ENCODE measurements at places on chromosomes 7 and 10. TPM values are rescaled to one million over a fixed set of nuclear protein-coding genes. Genes with fewer than 3 reads are reported as not detected.

GNAT3 gene
- not detected for total RNA-seq

GRCh38 chr10:75223507-75223906 is 12.2 kb downstream of the COMTD1 start:
- peaks cover 11% of the 10 kb centered on the region for H3K36me3 ChIP-seq
- H3K27ac ChIP-seq: peak overlapping the region; percentile 77

- H3K27ac ChIP-seq: no peak overlapping the region
- no peak for DNase-seq
- peaks cover 13% of the 10 kb centered on the region for H3K4me1 ChIP-seq
- peaks cover 1% of the 10 kb centered on the region for H3K36me3 ChIP-seq
- no peaks in the 10 kb centered on the region for H3K27me3 ChIP-seq
- no peak overlapping the region for H3K4me3 ChIP-seq
These were observed 92.0 kb downstream of the LYZL2 start for GRCh38 chr10:30537586-30537985.

DNA sequence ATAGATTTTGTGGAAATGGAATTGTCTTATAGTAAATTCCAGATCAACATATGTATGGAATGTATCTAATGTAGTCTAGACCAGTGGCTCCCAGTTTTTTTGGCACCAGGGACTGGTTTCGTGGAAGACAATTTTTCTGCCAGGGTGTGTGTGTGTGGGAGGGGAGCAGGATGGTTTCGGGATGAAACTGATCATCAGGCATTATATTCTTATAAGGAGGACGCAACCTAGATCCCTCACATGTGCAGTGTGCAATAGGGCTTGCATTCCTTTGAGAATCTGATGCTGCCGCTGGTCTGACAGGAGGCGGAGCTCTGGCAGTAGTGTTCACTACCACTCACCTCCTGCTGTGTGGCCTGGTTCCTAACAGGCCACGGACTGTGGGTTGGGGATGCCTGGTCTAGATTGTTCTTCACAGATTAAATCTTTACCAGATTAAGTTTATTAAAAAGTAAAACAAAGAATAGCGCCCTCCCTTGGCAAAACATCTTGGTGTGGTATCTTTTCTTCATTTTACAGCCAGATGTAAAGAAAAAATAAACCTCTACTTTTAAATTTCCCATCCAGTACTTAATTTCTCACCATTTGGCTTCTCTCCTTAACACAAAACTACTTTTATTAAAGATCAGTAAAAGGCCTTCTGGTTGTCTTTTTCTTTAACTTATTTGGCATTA is 48.4 kb downstream of the SEPTIN7 start:
- no peak overlapping the region for H3K4me3 ChIP-seq
- DNase-seq: no peak
- no peaks in the 10 kb centered on the region for H3K27me3 ChIP-seq
- no peak overlapping the region for H3K27ac ChIP-seq
- H3K4me1 ChIP-seq: peaks cover 22% of the 10 kb centered on the region
- H3K36me3 ChIP-seq: peaks cover 2% of the 10 kb centered on the region

- H3K4me3 ChIP-seq: no peak overlapping the region
- H3K4me1 ChIP-seq: no peaks in the 10 kb centered on the region
- DNase-seq: peak; percentile 50
- peaks cover 48% of the 10 kb centered on the region for H3K27me3 ChIP-seq
- no peaks in the 10 kb centered on the region for H3K36me3 ChIP-seq
These were observed 82.3 kb upstream of the GPR26 start for GRCh38 chr10:123583639-123584418.

DNA sequence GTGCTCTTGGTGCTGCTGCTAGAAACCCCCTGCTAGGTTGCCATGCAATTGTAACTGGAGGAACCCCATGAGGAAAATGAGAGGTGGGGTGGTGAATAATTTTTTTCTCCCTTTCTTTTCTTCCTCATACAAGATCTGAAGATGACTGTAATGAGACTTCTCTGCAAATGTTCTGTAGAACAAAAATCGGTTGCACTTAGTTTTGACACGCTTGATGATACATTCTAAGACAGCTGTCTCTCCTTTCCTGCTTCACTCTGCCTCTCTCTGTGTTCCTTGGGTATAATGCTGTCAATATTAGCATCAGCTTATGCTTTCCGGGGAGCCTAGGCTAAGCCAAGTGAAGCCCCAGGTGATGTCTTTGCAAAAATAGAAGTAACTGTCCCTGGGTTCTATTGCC is 721.5 kb downstream of the POM121L12 start:
- no peak overlapping the region for H3K27ac ChIP-seq
- no peak for DNase-seq
- no peak overlapping the region for H3K4me3 ChIP-seq
- H3K27me3 ChIP-seq: no peaks in the 10 kb centered on the region

DNA sequence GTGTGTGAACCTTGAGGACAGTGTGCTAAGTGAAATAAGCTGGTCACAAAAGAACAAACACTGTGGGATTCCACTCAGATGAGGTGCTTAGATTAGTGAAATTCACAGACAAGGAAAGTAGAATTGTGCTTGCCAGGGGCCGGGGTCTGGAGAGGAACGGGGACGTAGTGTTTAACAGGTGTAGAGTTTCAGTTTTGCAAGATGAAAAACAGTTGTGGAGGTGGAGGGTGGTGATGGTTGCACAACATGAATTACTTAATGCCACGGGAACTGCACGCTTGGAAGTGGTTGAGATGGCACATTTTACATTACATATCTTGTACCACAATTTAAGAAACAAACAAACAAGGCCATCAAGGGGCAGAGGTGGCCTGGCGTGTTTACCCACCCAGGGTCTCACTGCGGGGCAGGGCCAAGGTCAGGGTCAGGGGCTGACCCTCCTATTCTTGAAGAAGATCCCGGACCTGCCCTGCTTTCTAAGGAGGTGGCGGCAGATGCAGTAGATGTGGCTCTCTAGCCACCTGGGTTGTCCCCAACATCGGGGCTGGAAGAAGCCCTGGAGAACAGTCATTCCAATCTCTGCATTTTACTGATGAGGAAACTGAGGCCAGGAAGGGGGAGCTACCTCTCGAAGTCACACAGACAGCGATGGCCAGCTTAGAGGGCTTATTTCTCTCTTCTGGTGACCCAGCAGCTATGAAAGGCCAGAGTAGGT is 91.5 kb upstream of the LRRC4 start:
- no peaks in the 10 kb centered on the region for H3K27me3 ChIP-seq
- H3K36me3 ChIP-seq: no peaks in the 10 kb centered on the region
- no peak for DNase-seq
- peaks cover 13% of the 10 kb centered on the region for H3K4me1 ChIP-seq
- no peak overlapping the region for H3K4me3 ChIP-seq

DNA sequence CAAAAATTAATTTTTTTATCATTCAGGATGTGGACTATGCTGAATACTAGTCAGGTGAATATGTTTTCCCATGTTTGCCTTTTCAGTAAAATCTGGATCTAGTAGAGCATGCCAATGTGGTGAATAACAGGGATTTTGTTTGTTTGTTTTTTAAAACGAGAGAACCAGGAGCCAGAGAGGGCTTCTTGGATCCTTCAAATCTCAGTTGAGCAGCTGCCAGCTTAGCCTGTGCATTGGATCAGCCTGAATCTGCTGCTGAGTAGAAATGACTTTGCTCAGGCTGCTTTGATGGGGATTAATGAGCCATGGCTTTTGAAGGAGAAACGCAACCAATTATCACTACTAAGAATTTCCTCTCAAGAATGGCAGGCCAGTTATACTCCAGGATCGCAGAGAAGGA is 493.8 kb downstream of the ARL4A start:
- H3K4me3 ChIP-seq: no peak overlapping the region
- H3K27ac ChIP-seq: no peak overlapping the region
- no peaks in the 10 kb centered on the region for H3K4me1 ChIP-seq
- no peak for DNase-seq
- no peaks in the 10 kb centered on the region for H3K36me3 ChIP-seq

DNA sequence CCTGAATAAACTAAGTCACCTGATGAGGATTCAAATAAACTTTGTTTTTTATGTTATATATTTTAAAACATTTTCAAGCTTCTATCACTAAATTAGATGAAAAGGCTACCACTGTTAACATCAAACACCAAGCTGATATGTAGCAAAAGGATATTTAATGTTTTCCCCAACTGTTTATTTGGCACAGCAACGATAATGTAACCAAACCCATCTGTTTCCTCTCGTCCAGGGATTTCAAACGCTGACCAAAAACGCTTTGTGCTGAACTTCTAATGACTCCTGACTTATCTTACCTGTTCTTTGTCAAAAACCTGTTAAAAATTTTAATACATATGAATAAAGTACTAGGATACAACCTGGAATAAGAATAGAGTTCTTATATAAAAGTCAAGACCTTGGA is 30.5 kb downstream of the DCLRE1A start:
- H3K4me3 ChIP-seq: no peak overlapping the region
- no peak for DNase-seq
- H3K27ac ChIP-seq: no peak overlapping the region
- H3K36me3 ChIP-seq: no peaks in the 10 kb centered on the region
- H3K27me3 ChIP-seq: peaks cover 6% of the 10 kb centered on the region
- no peaks in the 10 kb centered on the region for H3K4me1 ChIP-seq

POLR2J2 gene
- 11.4 TPM for total RNA-seq

RBP4 gene
- total RNA-seq: not detected

GPER1 gene
- 0.24 TPM for total RNA-seq

DNA sequence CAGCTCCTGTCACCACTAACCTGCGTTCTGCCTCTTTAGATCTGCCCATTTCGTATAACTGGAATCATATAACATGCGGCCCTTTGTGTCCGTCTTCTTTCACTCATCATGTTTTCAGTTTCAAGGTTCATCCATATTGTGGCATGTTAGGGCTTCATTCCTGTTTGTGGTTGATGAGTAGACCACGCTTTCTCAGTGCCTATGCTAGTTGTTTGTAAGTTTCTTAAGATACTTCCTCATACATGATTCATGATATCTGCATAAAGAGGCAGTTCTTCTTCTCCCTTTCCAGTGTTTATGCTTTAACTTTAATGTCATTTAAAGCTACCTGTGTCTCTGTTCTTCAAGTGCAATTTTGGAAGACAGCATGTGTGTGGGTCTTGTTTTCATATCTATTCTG is 79.5 kb upstream of the FAM20C start:
- DNase-seq: no peak
- peaks cover 12% of the 10 kb centered on the region for H3K36me3 ChIP-seq
- no peaks in the 10 kb centered on the region for H3K4me1 ChIP-seq
- H3K27ac ChIP-seq: no peak overlapping the region

ADRB1 gene
- total RNA-seq: not detected

Measured in activated T-cell treated with anti-CD3 and anti-CD28 coated beads, Interleukin-2, amount 50 U/mL, for 72 hours (primary cell).